ENCODE measurements at places on chromosomes 12 and 14.

DNA sequence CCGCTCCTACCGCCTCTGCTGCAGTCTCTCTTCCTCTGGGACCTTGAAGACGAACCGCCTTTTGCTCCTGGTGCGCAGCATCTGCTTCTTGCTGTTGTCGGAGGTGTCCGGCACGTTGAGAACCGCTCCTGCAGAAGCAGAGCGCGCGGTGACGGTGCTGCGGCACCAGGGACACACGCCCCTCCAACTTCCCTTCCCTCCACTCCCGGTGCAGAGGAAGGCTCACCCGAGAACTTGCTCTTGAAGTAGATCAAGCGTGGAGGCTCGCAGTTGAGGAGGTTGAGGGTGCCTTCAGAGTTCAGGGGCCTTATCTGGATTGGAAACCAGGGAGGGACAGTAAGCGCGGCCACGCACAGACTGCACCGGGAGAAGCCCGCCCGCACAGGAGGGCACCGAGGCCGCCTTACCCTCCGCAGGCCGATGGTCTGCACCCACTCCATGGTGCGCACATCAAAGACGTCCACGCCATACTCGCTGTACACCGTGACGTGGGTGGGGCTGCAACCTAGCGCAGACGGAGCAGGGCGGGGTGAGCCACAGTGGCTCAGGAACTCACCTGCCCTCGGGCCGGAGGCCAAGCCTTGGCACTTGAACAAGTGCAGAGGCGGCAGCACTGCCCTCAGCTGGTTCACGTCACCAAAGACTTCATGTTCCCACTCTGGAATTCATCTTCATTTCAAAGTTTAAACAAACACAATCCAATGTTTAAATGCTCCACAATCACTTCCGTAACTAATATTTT lies 17.5 kb downstream of the AMN start:
- no peak for DNase-seq

DNA sequence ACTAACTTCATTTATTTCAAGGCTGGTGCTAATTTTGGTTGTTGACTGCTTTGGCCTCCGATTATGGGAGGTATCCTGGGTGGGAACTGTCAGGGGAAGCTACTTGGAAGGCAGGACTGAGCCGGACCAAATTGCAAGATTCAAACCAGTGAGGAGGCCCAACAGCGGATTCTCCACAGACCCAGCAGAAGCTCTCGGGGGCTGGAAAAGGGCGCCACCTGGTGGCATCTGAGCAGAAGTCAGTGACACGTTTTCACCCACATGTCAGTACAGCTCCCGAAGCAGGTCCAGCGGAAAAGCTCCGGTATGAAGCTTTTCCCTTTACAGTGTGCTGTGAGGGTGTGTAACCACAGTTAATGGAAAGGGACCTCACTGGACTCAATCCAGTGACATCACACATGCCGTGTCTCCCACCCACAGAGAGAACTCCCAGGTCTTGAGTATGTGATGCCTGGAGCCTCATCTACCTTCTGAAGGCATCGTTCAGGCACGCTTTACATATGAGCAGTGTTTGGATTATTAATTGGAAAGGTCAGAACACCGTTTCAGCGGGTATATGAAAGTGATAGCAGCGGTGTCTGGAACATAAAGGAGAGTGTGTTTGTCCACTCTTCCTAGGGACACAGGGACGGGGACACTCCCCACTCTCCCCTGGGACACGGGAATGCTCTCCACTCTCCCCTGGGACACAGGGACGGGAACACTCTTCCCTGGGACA lies 3.6 kb upstream of the P2RX2 start:
- peak; percentile 70 for DNase-seq

- no peak for DNase-seq
Observed at GRCh38 chr14:34119107-34119858, 168.4 kb upstream of the EGLN3 start.

DNA sequence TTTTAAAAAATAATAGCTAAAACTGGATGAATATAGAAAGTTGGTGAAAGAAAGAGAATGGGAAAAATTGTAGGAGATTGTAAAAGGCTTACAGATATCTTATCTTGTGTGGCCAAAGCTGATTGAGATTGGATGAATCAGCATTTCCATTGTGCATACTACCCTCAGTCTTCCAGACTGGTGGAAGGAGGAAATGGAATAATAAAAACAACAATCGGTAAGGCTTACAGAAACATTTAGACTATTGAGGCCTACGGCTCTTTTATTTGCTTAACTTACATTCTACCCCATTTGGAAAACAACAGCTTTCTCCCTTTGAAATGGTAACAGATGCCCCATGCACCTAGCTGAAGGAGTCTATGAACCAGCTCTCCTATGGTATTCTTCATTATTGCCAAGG lies 129.8 kb downstream of the PTPRB start:
- no peak for DNase-seq

DNA sequence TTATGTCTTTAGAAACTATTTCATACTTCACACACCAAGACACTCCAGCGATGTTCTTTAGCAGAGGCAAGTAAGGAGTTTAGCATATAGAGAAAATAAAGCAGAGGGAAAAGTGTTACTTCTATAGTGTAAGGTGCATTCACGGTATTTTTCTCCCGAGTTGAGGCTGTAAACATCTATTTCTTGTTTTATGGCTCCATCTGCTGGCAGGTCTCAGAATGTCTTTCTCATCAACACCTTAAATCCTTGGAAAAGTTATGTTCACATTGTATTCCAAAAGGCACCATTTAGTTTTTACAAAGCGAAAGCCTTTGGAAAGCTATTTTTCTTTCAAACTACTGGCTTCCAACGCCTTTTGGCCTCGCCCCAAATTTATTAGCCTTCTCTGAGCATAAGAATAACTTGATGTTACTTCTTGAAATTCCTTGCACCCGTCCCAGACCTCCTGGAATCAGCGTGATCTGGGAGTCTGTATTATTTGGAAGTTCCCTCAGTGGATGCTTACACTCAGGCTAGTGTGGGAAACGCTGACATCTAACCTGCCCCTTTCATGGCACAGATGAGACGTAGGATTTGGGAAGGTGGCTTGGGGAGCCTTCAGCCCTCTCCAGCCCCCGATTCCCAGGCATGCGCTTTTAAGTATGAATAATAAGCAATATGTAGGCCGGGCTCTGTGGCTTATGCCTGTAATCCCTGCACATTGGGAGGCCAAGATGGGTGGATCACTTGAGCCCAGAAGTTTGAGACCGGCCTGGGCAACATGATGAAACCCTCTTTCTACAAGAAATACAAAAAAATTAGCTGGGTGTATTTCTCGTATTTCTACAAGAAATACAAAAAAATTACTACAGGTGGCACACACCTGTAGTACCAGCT lies 1.9 kb upstream of the PIWIL1 start:
- peak; percentile 17 for DNase-seq

DNA sequence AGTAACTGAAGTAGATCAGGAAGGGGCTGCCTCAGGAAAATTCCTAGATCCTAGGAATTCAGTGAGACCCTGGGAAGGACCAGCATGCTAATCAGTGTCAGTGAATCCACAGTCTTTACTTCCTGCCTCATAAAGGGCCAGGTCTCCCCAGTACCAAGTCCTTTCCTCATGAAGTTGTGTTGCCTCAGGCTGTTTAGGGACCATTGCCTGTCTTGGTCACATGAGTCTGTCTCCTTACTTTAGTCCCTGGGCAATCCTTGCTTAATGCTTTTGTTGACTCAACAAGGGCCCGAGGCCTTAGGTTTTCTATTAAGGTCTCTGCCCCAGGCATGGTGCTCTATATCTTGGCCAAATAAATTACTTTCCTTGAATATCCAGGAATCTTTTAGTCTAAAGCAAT lies 16.1 kb upstream of the ATF1 start:
- DNase-seq = no peak

DNA sequence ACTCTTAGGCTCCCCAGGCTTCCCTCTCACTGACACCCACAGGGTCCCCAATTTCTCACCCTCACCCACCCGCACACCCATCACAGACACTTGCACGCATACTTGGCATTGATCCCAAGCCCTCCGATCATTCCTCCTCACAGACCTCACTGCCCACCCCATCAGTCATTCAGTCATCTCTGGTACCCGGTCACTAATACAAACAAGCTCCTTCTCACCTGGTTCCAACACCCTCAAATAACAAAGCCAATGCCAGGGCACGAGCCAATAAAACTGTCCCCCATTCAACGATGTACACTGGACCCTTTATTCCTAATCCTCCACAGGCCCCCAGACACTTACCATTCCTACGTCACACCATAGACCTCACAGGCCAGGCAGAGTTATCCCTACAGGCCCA lies 2.3 kb downstream of the ZNF605 start:
- no peak for DNase-seq

- DNase-seq = peak; percentile 64
Observed at GRCh38 chr14:94540031-94540794, 21.0 kb upstream of the SERPINA4 start.

DNA sequence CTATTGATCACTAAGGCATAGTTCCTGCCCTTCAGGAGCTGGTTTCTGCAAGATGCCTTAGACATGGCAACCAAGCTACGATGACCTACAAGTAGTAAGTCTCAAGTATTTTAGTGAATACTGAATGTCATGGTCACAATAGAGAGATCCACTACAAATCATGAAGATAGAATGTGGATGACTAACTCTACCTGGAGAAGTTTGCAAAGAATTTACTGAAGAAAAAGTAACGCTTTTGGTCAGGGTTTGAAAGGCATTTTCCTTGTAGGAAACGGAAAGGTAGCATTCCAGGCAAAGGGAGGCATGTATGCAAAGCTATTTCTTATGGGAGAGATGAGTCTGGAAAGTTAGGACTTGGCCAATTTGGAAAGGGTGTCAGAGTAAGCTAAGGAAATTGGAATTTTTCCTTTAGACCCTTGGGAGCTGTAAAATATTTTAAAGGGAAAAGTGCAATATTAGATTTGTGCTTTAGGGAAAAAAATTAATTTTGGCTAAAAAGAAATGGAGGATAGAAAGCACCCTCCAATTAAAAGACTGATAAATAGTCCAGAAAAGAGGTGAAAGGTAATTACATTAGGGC lies 377.5 kb downstream of the EGLN3 start:
- no peak for DNase-seq

- no peak for DNase-seq
Observed at GRCh38 chr14:32514681-32515080, 185.6 kb downstream of the AKAP6 start.

GRCh38 chr12:112121780-112122565 lies 3.4 kb upstream of the TRAFD1 start:
- DNase-seq = peak; percentile 89

DNA sequence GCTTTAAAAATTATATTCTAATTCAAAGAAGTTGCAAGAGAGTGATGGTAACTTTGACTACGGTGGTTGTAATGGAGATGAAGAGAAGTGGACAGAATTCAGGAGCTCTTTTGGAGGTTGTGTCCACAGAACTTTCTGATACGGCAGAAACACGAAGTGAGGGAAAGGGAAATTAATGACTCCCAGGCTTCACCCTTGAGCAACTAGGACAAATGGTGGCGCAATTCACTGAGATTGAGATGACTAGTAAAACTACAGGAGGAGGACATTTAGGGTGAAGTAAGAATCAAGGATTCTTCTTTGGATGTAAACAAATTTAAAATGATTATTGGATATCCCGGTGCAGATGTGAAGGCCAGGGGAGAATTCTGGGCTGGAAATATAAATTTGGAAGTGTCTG lies 212.6 kb downstream of the PTPRO start:
- peak; percentile 87 for DNase-seq

GRCh38 chr12:22416801-22417200 lies 82.3 kb upstream of the ST8SIA1 start:
- no peak for DNase-seq

GRCh38 chr12:16691624-16692023 lies 85.7 kb upstream of the LMO3 start:
- DNase-seq = no peak

DNA sequence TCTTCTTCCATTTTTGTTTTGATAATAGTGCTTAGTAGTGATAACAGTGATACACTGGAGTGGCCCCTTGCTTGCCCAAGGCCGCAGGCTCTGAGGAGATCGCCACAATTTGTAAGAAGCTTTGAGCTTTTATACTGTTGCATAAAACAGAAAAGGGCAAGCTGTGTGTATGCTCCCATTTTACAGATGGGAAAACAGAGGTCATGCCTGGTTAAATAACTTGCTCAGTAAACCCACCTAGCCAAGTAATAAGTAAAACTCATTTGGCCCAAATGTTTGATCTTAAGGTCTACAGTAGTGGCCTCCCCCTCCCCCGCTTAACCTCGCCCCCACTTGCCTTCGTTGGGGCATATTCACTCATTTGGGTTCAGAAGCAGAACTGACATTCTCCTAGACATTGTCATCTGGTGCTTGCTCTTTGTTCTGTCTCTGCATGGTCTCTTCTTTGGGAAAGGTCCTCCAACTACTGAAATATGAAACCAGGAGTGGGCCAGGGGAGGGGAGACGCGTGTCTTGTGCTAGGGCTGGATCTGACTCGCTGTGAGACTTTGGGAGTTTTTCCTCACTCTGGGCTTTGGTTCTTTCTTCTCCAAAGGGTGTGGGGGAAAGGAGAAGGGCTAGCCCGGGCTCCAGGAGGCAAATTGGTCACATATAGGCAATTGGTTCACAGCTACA lies 88.1 kb downstream of the PAPOLA start:
- DNase-seq = no peak

- DNase-seq = no peak
Observed at GRCh38 chr14:32400480-32400879, 71.4 kb downstream of the AKAP6 start.

DNA sequence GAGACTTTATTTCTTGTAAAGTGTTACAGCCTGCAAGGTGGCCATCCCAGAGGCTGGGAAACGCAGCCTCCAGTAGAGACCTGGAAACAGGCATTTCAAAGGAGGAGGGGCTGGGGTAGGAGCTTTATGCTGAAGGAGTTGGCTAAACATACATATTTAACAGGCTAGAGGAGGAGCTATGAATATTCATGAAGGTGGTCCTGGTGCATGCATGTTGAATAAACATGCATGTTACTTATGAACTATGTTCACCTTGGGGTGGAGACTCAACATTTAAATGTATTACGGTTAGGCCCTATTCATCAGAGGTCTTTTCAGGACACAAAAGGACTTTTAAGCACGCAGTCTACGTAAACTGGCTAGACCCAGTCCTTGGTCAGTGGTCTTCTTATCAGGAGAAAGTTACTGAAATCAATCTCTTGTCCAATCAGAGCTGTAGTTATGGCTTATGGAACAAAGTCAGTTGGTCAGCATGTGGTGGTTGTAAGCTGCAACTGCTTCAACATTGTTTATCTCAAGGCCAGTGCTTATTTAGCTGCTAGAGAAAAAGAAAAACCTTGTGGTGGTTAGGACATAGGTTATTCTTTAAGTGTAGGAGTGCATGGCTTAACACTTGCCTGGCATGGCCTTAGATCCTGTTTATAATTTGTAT lies 11.4 kb upstream of the ARF6 start:
- no peak for DNase-seq

GRCh38 chr12:55681142-55682077 lies 26.3 kb downstream of the ITGA7 start:
- peak; percentile 63 for DNase-seq

DNA sequence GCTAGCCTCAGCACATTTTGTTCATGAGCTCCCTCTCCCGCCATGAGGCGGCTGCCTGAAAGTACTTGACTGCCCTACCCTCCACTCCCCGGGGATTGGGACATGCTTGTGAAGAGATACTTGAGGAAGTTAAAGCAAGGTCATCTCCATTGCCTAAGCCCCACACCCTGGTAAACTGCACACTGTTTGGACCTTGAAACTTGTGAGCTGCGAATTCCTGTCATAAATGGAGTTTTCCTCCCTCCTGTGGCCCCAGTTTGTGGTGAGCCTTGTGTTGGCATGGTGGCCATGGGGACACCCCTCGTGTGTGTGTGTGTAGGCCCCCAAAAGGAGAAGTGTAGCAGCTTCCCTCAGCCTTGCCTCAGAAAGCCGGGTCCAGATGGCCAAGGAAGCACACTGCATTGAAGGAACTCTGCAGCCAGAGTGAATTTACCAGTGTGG lies 395.5 kb downstream of the ZFP36L1 start:
- DNase-seq = no peak

Measured in fibroblast of gingiva (primary cell).